ENCODE measurements at places on chromosomes 13 and 19.

DNA sequence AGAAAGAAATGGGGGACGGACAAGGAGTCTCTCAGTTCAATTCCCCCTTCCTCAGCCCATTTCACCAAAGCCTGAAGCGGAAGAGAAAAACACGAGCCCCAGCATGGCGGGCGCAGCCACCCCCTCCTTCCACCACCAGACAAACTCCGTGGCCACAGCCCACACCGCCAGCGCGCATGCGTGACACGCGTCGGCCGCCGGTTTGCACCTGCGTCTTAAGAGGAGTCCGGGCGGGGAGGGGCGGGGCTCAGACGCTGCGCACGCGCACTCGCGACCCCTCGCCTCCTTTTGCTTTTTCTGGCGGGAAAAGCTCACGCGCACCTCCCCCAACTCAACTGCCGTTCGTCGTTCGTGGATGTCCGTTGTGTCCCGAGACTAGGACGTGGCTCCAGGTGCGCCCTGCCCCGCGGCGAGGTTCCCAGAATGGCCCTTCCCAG lies at the start of gene KASH5:
TSS of gene KASH5 (plus strand) at position 314 of the 437 bp plus-strand sequence. CDS start 2,635 bp downstream, outside the sequence.
- no peak for DNase-seq

GRCh38 chr13:66036636-66037035 lies 1193.5 kb downstream of the PCDH9 start:
- no peak for DNase-seq

- DNase-seq = no peak
Observed at GRCh38 chr13:30341815-30342570, 34.6 kb upstream of the KATNAL1 start.

GRCh38 chr13:39970177-39970846 lies 314.9 kb downstream of the COG6 start:
- DNase-seq = no peak

- DNase-seq = no peak
Observed at GRCh38 chr13:109160887-109161669, 531.7 kb downstream of the MYO16 start.
